ENCODE measurements at places on chromosomes 16 and 17.

GRCh38 chr17:75487351-75488070 lies 27.8 kb downstream of the CASKIN2 start:
- peaks cover 41% of the 10 kb centered on the region for H3K36me3 ChIP-seq
- no peaks in the 10 kb centered on the region for H3K27me3 ChIP-seq
- H3K27ac ChIP-seq, result peak overlapping the region; percentile 33
- H3K4me1 ChIP-seq, result peaks cover 5% of the 10 kb centered on the region
- DNase-seq, result peak; percentile 78
- no peak overlapping the region for H3K4me3 ChIP-seq

DNA sequence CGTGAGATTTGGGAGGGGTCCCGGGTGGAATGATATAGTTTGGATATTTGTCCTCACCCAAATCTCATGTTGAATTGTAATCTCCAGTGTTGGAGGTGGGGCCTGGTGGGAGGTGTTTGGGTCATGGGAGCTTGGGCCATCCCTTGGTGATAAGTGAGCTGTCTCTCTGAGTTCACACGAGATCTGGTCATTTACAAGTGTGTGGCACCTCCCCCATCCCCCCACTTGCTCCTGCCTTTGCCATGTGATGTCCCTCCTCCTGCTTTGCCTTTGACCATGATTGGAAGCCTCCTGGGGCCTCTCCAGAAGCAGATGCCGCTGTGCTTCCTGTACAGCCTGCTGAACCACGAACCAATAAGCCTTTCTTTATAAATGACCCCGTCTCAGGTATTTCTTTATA lies 21.3 kb upstream of the BAIAP2 start:
- H3K36me3 ChIP-seq, result no peaks in the 10 kb centered on the region
- no peaks in the 10 kb centered on the region for H3K27me3 ChIP-seq
- no peak for DNase-seq
- H3K4me3 ChIP-seq, result no peak overlapping the region
- peaks cover 14% of the 10 kb centered on the region for H3K4me1 ChIP-seq

- peaks cover 6% of the 10 kb centered on the region for H3K4me1 ChIP-seq
- H3K27me3 ChIP-seq, result no peaks in the 10 kb centered on the region
- no peak overlapping the region for H3K27ac ChIP-seq
- no peak for DNase-seq
- no peaks in the 10 kb centered on the region for H3K36me3 ChIP-seq
Observed at GRCh38 chr16:11423315-11424117, 78.3 kb downstream of the RMI2 start.

GRCh38 chr17:81513372-81513752 lies 763 bp upstream of the ACTG1 start:
- DNase-seq, result peak; percentile 63
- peaks cover 55% of the 10 kb centered on the region for H3K4me1 ChIP-seq
- peak overlapping the region; percentile 82 for H3K4me3 ChIP-seq
- H3K36me3 ChIP-seq, result peaks cover 40% of the 10 kb centered on the region

GRCh38 chr17:75637551-75637950 lies 4.3 kb downstream of the SMIM5 start:
- no peaks in the 10 kb centered on the region for H3K36me3 ChIP-seq
- H3K27me3 ChIP-seq, result no peaks in the 10 kb centered on the region
- no peak for DNase-seq
- H3K4me3 ChIP-seq, result no peak overlapping the region
- H3K4me1 ChIP-seq, result peaks cover 12% of the 10 kb centered on the region

GRCh38 chr17:32117399-32117798 lies 24.9 kb upstream of the RHOT1 start:
- H3K27ac ChIP-seq, result no peak overlapping the region
- no peak for DNase-seq
- no peaks in the 10 kb centered on the region for H3K27me3 ChIP-seq
- H3K4me1 ChIP-seq, result no peaks in the 10 kb centered on the region
- no peak overlapping the region for H3K4me3 ChIP-seq
- H3K36me3 ChIP-seq, result no peaks in the 10 kb centered on the region

DNA sequence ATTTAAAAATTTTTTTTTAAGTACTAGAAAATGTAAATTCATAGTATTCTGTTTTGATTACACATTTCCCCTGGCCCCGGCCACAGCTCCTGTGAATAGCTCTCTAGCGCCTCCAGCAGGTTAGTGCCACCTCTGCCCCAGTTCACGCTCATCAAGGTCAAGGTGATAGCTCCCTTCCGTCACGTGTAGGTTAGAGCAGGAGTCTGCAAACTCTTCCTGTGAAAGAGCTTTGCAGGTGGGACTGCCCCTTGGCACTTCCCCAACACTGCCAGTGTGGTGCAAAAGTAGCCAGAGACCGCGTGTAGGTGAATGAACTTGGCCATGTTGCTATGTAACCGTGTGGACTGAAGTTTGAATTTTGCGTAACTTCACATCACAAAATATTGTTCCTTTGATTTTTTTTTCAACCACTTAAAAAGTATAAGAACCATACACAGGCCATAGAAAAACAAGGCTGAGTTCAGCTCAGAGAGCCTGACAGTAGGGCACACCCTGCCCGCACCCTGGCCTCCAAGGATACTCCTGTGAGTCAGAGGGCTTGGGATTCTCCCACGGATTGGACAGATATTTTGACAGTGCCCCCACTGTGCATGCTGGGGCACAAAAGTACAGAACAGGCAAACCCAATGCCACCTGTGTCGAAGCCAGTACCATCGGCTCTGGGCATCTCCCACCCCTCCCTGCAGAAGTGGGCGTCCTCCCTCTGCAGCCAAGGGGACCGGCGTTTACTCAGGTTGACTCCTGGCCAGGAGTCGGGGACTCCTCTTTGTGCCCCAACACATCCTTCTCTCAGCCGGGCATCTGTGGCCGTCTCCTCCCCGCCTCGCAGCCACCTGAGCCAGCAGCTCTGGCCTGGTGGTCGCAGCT lies 92.0 kb upstream of the CHMP6 start:
- no peak overlapping the region for H3K27ac ChIP-seq
- H3K4me1 ChIP-seq, result peaks cover 12% of the 10 kb centered on the region
- H3K36me3 ChIP-seq, result no peaks in the 10 kb centered on the region

All from left lung (tissue), 14 donors.